Right ventricle myocardium superior (tissue), 1 donor: ENCODE measurements at places on chromosomes 1 and 21. TPM values are rescaled to one million over a fixed set of nuclear protein-coding genes. Genes with fewer than 3 reads are reported as not detected.

DNA sequence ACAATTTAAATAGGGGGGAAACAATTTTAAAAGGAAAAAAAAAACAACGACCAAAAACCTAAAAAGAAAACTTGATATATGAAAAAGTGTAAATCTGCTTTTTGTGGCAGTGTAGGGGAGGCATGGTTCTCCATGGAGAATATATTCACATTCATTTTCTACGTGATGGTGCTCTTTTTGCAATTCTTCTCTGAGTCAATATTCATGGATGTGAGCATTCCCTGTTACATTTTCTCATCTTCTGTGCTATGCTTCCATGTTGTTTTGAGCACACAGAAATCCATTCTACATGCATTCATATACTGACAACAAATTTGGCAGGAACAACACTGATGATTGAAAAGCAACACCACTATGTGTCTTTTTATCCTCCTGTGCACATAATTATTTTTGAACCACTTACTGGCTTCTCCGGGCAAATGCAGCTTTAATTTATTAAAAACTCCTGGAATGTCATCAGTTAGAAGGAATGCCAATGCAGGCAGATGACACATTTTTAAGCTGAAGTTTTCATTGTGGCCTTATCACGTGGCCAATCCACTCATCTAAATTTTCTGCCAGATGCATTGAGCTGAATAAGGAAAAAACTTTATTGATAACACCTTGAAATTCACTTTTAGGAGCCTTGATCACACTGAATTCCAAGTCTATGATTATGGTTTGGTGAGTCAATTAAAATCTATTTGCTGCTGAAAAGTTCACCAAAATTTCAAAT lies 590.6 kb downstream of the NUF2 start:
- no peak for DNase-seq

DNA sequence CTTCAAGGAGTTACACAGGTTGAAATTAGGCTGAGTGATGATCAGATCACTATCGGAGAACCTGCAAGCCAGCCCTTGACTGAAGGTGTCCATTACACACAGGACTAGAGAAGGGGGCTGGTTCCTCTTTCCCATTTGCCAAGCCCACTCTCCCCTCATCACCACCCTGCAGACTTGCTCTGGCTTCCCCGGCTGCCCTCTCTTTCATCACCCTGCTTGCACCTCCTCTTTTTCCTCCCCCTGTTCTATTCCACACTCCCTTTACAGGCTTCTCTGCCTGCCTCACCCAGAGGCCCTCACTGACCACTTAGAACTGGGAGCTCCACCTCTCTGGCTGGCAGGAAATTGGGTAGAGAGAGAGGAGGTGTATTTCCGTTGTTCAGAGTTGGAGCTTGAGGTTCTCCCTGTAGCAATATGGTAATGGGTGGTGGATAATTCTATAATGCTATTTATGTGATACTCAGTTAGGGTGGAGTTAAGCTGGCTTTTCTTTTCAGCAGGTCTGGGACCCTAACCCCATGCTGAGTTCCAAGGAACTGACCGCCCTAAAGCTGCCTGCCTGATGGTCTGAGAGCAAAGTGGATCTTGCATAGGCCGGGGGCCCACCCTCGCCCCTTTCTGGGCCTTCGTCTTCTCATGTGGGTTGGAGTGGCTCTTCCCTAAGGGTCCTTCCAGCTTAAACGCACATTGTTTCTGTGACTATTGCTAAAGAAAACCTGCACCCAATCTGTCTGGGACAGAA lies 111.8 kb upstream of the ADAR start:
- no peak for DNase-seq

Gene PRAMEF20
- total RNA-seq, result not detected

- DNase-seq, result no peak
Measured at GRCh38 chr21:43762303-43763128, 13.6 kb downstream of the CSTB start.

Gene TSACC
- total RNA-seq, result not detected

Gene AMIGO1
- total RNA-seq, result 19.3 TPM

DNA sequence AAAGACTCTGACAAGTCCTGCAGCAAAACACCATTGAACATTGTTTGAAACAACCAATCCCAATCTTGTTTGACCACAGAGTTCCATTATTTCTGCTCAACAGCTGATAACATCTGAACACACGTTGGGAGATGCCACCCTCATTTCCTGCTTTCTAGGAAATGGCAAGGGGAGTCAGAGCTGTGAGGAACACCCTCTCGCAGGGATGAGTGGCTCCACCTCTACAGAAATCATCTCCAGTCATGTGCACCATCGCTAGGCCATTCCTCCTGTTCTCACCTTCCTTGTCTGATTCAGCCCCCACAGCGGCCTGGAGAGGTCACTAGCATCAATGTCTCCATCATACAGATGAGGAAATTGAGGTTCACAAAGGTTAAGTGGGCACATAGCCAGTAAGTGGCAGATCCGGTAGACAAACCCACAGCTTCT lies 22.4 kb upstream of the RUNX3 start:
- no peak for DNase-seq

Gene MYBPH
- total RNA-seq, result not detected

- no peak for DNase-seq
Measured at GRCh38 chr1:243735457-243735856, 114.6 kb downstream of the AKT3 start.

Gene CHAF1B
- 0.54 TPM for total RNA-seq

DNA sequence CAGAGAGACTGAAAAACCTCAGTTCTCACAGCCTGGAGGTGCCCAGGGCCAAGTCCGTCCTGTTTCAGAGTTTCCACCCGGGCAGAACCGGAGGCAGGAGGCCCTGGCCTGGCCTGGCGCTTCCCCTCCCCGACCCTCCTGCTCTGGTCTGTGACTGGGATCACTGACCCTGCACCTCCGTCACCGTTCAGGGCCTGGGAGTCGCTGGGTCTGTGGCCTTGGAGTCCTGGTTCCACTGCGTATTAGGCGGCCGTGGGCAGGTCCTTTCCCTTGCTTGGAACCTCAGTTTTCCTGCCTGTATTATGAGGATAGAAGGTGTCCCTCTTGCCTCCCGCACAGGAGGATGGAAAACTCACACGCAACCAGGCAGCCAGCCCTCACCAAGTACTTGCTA lies 533 bp upstream of the PLA2G2E start:
- no peak for DNase-seq

GRCh38 chr1:230143534-230143933 lies 76.5 kb downstream of the GALNT2 start:
- DNase-seq, result peak; percentile 42

GRCh38 chr1:10912441-10912840 lies 100.0 kb upstream of the TARDBP start:
- no peak for DNase-seq

Gene RIPK4
- 0.08 TPM for total RNA-seq

DNA sequence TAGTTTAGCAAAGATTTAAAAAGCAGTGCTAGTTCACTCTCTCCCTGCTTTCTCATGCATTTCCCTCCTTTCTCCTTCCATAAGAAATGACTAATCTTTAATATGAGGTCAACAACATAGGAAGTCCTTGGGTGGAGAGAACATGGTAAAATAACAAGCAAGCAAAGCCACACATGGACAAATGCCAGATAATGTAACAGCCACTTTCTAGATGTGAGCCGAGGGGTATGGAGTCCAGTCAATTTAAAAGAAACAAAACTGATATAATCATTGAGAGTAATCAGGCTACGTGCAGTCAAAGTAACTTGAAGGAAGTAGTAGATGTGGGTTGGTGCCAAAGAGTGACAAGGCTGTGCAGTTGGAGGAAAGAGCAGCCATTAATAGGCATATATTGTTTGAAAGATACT lies 69.6 kb downstream of the DUSP10 start:
- DNase-seq, result no peak

DNA sequence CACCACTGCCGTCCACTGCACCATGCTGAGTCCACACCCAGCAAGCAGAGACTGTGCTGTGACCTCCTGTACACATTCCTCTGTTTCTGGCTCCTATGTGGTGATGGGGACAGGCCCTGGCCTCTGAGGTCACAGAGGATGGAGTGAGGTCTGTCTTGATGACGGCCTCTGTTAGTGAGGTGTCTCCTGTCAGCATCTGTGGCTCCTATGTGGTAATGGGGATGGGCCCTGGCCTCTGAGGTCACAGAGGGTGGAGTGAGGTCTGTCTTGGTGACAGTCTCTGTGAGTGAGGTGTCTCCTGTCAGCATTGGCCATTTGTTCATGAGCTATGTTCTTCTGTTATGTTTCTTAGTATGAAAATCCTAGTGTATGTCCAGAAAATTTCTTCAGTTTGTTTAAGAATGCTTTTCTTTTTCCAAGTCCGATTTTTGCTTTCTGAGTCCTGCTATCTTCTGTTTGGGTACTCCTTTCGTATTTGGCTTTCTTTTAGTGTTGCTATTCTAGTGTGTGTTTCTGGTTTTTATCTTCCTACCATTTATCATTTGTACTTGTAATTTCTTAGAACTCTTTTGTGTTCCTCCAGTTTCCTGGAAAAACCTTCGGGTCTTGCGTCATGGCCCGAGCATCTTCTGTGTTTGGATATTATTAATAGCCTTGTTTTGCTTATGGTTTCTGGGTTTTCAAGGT lies 13.4 kb downstream of the SNAP47 start:
- DNase-seq, result no peak

DNA sequence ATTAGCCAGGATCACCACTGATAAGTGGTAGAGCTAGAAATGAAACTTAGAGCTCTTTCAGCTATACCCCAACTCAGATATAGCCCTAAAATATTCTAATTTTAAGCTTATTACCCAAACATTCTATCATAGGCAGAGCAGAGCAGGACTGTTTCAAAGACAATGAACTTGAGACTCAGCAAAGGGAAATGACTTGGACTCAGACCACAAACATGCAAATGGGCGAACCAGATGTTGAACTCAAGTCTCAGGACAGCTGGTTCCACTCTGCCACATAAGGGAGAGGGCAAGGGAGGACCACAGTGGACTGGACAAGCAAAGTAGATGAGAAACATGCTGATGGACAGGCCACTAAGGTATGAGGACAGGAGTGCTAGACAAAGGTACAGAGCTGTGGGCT lies 315.3 kb downstream of the OMA1 start:
- DNase-seq, result no peak

DNA sequence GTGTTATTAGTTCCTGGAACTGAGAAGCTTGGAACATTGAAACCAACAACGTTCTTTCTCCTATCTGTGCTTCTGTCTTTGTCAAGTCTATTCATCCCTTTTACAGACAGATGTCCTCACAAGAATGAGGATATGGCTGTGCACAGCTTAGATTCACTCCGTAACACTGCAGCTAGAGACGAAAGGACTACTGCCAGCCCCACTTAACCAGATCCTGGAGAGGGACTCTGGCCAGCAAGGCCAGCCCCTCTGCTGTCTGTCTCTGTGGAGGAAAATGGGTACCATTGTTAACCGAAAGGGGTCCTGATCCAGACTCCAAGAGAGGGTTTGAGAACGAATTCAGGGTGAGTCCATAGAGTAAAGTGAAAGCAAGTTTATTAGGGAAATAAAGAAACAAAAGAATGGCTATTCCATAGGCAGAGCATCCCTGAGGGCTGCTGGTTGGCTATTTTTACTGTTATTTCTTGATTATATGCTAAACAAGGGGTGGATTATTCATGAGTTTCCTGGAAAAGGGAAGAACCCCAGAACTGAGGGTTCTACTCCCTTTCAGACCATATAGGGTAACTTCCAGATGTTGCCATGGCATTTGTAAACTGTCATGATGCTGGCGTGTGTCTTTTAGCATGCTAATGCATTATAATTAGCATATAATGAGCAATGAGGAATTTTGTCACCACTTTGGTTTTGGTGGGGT lies 17.4 kb upstream of the USP24 start:
- no peak for DNase-seq
